ENCODE measurements at places on chromosomes 12 and 14.

DNA sequence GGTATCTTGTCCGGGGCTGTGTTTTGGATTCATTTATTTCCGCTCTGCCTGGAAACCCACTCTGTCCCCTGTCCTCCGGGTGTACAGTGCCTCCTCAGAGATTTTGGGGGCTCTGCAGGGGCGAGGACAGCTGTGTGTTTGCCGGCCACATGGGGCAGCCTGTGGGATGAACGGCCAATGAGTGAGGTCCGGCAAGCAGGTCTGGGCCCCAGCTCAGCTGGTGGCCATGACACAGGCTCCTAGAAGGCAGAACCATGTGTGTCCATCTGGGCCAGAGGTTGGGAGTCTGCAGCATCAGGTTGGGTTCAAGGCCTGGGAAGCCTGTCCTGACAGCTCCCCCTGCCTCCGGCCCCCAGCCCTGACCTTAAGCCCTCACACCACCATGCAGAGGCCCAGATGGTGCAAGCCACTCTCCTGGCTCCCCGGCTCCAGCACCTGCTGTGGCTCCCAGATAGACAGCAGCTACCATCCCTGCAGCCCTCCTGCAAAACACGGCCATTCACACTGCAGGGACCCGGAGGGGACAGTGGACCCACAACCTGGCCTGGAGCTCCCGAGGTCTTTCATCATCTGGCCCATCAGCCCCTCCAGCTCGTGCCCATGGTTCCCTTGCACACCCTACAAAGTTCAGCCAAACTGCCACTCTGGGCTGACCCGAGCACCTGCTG, 220.1 kb upstream of the C14orf180 start:
- no peak for DNase-seq

DNA sequence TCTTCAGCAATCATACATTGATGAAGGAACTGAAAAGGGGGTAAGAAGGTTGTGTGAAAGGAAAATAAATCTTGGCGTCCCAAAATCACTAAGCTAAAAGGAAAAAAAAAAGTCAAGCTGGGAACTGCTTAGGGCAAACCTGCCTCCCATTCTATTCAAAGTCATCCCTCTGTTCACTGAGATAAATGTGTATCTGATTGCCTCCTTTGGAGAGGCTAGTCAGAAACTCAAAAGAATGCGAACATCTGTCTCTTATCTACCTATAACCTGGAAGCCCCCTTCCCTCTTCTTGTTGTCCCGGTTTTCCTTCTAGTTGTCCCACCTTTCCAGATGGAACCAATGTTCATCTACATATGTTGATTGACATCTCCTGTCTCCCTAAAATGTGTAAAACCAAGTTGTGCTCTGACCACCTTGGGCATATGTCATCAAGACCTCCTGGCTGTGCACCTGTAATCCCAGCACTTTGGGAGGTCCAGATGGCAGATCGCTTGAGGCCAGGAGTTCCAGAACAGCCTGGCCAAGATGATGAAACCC, 53.1 kb downstream of the RESF1 start:
- DNase-seq, result no peak

DNA sequence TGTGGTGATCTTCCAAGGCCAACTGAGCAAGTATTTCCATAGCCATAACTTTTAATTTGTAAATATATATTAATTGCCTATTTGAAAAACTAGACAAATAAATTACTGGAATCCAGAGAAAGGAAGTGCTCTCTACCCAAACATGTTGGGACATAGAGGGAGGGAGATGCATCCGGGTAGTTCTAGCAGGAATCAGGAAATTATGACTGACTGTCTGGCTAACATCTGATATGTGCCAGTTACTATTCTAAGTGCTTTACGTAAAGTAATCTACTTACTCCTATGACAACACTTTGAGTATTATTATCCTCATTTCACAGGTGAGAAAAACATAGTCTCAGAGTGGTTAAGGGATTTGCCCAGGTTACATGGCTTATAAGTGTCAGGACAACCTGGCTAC, 147.7 kb upstream of the VASH1 start:
- no peak for DNase-seq

- no peak for DNase-seq
Measured at GRCh38 chr12:103884316-103884715, 43.3 kb upstream of the NT5DC3 start.

- DNase-seq, result no peak
Measured at GRCh38 chr14:85416771-85417170, 113.2 kb upstream of the FLRT2 start.

DNA sequence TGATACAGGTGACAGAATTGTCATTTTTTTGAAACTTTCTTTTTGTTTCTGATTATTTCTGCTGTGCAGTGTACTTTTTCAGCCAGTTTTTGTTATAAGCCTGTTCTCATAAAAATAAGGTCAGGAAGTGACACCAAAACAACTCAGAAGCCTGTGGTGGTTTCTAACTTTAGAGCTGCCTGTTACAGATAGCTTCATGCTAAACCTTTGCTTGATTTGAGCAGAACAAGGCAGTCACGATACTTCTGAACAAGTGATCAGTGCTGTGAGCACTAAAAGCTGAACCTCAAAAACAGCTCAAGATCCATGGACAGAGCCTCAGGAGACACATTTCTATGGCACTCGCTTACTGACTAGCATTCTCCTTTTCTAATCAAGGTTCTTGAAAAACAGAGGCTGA, 82.0 kb downstream of the PRKCH start:
- DNase-seq, result no peak

GRCh38 chr12:64387197-64387816, 3.3 kb downstream of the C12orf56 start:
- no peak for DNase-seq

- DNase-seq, result no peak
Measured at GRCh38 chr12:49720214-49720613, 13.0 kb upstream of the FMNL3 start.

- no peak for DNase-seq
Measured at GRCh38 chr12:91866566-91866965, 279.1 kb downstream of the BTG1 start.

- no peak for DNase-seq
Measured at GRCh38 chr12:113467502-113468364, 3.9 kb downstream of the LHX5 start.

GRCh38 chr12:98594050-98594835, 757 bp downstream of the SLC25A3 start:
- DNase-seq, result no peak

- DNase-seq, result no peak
Measured at GRCh38 chr12:1851151-1851701, 30.9 kb downstream of the LRTM2 start.

Measured in stimulated activated CD4-positive, alpha-beta T cell treated with anti-CD3 and anti-CD28 coated beads, Interleukin-15, amount 100 ng/mL, for 1 hour (primary cell).